Stimulated activated CD8-positive, alpha-beta memory T cell treated with anti-CD3 and anti-CD28 coated beads, Interleukin-2, amount 100 ng/mL, for 48 hours (primary cell): ENCODE measurements at places on chromosomes 2 and 18.

GRCh38 chr18:13377496-13377895, 158.9 kb downstream of the LDLRAD4 start:
- no peak for DNase-seq

- no peak for DNase-seq
Observed at GRCh38 chr2:227864161-227864756, 7.2 kb upstream of the DAW1 start.

GRCh38 chr2:215425021-215425782, 10.7 kb downstream of the FN1 start:
- DNase-seq: no peak

GRCh38 chr18:27599202-27599829, 414.2 kb upstream of the CHST9 start:
- peak; percentile 5 for DNase-seq

GRCh38 chr2:31200972-31201371, 16.3 kb downstream of the CAPN14 start:
- no peak for DNase-seq

DNA sequence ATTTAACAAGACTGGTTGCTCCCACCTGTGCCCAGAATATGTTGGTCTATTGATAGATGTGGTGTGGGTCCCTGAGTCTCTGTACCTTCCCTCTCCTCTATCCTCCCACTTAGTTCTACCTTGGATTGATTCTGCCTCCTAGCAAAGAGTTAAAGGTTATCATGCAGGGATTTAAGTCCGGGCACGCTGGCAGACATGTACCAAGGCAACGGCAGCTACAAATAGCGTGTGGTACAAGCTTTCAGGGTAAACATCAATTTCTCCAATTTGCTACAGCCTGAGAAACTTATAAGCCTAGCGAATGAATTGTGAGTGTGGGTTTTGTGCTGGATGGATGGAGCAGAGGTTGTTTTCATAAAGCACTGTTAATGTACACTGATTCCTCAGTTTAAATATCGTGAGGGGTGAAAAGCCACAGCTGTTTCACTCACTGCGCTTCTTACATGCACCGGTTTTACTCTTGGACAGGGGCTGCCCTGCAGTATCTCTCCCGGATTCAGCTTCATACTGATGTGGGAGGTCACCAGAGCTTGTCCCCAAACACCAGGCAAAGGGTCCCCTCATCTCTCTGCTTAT, 289.8 kb downstream of the ICOS start:
- no peak for DNase-seq

- no peak for DNase-seq
Observed at GRCh38 chr18:3055816-3056215, 42.9 kb upstream of the LPIN2 start.
